ENCODE measurements at places on chromosomes 7 and 10.

DNA sequence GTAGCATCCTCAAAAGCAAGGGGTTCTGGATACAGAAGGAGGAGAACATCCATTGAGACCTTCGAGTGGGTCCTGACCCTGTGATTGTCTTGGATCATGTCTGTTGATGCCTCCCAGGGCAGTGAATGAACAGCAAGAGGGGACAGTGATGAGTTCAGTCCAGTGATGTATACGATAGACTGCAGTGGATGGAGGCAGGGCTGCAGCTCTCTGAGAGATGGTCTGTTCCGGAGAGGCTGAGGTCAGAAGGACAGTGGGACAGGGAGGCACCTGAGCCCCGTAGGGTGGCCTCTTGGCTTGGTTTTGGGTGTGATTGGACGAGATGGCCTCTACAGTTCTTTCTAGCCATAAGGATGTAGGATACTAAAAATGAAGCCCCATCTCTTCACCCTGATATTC is 280.4 kb downstream of the CAMK1D start:
- H3K4me3 ChIP-seq, result no peak overlapping the region
- no peak overlapping the region for H3K27ac ChIP-seq
- H3K36me3 ChIP-seq, result no peaks in the 10 kb centered on the region

DNA sequence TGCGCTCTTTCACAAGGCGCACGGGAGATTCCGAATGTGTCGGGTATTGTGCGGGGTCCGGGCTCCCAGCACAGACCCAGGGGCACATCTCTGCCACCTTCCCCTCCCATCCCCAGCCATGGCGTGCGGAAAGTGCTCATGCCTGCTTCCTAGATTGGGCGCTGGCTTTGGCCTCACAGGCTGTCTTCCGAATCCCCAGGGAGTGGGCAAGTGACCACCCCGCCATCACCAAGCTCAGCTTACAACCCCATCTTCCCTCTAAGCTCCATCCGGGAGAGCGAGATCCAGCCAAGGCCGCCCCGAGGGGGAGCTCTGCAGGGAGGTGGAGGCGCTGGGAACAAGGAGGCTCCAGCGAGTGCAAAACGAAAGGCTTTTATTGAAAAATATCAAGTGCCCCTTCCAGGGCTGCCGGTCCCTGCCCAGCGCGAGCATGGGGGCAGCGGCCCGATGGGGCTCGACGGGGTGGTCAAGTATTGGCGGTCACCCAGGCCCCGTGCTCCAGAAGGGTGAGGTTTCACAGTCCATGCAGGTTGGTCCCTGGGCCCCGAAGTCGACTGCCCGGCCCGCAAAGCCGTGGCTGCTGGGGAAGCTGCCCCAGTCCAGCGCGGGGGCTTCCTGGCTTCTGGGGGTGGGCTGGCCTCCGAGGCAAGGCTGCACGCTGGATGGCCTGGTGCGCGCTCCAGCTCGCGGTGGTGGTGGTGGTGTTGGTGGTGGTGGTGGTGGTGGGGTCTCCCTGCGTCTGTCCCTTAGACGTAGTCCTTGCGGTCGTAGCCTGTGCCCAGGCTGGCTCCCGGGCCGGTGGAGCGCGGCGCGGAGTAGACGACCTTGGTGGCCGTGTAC is 1.2 kb downstream of the CLDN3 start:
- no peaks in the 10 kb centered on the region for H3K36me3 ChIP-seq
- DNase-seq, result peak; percentile 66
- no peaks in the 10 kb centered on the region for H3K27me3 ChIP-seq

DNA sequence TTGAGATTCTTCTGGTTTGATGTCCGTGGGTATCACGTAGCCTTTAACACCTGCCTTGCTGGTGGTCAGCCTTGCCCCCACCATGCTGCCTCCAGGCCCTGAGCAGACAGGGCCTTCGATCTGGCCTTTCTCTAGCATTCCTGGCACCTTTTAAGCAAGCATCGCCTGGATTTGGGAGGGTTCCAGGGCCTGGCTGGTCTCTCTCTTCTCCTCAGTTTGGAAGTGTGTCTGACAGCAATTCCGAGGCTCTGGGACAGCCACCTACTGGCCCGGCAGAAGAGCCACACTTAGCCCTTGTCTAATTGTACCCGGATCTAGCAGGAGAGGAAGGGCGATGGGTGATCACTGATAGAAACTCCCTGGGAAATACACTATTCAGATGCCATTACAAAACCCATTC is 441.3 kb upstream of the MKI67 start:
- no peaks in the 10 kb centered on the region for H3K36me3 ChIP-seq
- DNase-seq, result no peak
- H3K27me3 ChIP-seq, result no peaks in the 10 kb centered on the region
- no peak overlapping the region for H3K27ac ChIP-seq
- no peak overlapping the region for H3K4me3 ChIP-seq
- no peaks in the 10 kb centered on the region for H3K4me1 ChIP-seq

DNA sequence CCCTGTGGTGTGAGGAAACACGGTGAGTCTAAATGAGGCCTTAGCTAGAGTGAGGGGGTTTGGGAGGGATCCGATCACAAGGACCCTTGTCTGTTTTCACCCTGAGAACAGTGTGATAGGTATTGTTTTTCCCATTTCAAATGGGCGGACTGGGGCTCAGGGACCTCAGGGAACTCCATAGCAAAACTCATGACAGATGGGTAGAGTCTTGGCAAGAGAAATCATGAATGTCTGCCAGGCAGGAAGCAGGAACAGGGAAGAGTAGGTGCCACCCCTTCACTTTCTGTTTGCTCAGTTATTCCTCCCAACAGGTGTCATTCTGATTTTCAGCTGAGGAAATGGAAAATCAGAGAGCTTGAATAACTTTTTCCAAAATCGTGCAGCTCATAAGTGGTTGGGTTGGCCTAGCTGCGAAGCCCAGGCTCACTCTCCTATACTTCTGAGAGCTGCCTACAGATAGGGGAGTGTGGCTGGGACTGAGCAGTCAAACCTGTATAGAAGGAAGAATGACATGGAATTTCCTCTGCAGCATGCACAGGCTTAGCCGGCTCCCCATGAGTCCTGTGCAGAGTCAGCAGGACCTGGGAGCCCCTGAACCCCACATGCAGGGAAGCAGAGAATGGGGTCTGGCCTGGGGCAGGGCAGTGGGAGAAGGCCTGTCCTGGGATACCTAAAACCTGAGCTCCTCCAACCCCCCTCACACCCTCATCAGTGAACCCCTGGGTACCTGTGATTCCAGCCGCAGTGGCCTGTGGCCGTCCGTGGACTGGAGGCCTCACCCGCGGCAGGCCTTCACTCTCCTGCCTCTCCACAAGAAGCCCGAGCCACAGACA is 17.6 kb upstream of the C10orf105 start:
- H3K36me3 ChIP-seq, result no peaks in the 10 kb centered on the region
- H3K27ac ChIP-seq, result no peak overlapping the region
- no peak for DNase-seq
- H3K4me1 ChIP-seq, result no peaks in the 10 kb centered on the region
- H3K4me3 ChIP-seq, result no peak overlapping the region

GRCh38 chr10:71740069-71740653 is 20.6 kb upstream of the C10orf105 start:
- H3K4me1 ChIP-seq, result peaks cover 9% of the 10 kb centered on the region
- DNase-seq, result no peak
- H3K36me3 ChIP-seq, result no peaks in the 10 kb centered on the region
- no peak overlapping the region for H3K27ac ChIP-seq
- H3K4me3 ChIP-seq, result no peak overlapping the region
- no peaks in the 10 kb centered on the region for H3K27me3 ChIP-seq

DNA sequence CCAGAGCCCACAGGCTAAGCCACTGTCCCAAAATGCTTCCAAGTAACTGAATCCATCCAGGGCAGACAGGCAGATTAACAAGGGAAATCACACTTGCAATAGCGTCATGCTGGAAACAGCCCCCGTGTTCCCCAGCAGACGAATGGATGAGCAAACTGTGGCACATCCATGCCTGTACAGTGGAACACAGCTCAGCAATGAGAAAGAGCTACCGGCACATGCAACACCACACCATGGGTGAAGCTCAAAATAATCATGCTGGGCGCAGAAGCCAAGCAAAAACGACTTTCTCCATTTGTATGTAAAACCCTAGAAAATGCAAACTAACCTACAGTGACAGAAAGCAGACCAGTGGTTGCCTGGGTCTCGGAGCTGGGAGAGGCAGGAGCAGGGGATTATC is 153.1 kb downstream of the SLIT1 start:
- H3K27ac ChIP-seq, result no peak overlapping the region
- peaks cover 4% of the 10 kb centered on the region for H3K4me1 ChIP-seq
- no peaks in the 10 kb centered on the region for H3K27me3 ChIP-seq
- no peak for DNase-seq
- H3K36me3 ChIP-seq, result no peaks in the 10 kb centered on the region
